ENCODE measurements at places on chromosomes 7 and 10. TPM values are rescaled to one million over a fixed set of nuclear protein-coding genes. Genes with fewer than 3 reads are reported as not detected.

DNA sequence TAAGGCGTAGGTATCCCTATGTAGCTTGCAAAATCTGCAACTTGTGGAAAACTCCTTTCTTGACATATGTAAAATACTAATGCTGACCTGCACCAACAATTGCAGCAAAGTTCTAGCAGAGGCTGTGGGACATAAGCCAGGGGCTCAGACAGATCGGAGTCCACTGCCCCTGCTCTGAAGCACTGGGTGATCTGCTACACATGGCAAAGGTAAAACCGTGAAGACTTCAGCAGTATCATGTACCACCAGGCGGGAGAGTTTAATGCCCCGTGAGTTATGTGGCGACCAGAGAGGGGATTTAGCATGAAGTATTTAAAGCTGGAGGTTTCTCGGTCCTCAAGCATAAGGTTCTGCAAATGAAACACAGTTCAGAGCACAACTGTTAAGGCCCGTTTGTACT is 76.4 kb downstream of the ABCC2 start:
- DNase-seq: no peak

GRCh38 chr7:120164-120991 is 72.0 kb upstream of the FAM20C start:
- DNase-seq: no peak

- no peak for DNase-seq
These were observed 14.2 kb upstream of the PRF1 start for GRCh38 chr10:70616761-70617160.

DNA sequence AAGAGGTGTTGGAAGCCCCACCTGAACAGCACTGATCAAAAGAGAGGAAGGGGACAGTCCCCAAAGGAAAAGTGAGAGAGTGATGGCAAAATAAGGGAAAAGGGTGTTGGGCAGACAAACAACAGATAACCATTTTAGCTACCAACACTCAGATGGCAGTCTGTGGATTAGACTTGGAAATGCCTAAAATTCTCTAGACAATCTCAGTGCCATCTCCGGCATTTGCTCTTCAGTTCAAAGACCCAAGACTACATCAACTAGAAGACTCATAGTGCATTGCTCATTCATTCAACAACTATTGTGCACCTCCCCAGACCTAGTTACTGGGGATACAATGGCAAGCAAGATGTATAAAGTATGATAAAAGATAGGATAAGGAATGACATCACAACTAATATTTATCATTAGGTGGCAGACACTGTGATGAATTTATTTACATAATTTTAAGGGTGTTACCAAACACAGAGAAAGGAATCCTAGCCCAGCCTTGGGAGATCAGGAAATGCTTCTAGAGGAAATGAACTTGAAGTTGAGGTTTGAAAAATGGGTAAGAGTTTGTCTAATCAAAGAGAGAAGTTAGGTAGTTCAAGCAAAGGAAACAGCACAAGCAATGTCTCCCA is 109.3 kb upstream of the ARID5B start:
- no peak for DNase-seq

GRCh38 chr7:27952456-27953285 is 212.7 kb downstream of the TAX1BP1 start:
- no peak for DNase-seq

SDK1 gene
- 4.2 TPM for total RNA-seq

- no peak for DNase-seq
These were observed 37.7 kb upstream of the SLC26A4 start for GRCh38 chr7:107622894-107623293.

DNA sequence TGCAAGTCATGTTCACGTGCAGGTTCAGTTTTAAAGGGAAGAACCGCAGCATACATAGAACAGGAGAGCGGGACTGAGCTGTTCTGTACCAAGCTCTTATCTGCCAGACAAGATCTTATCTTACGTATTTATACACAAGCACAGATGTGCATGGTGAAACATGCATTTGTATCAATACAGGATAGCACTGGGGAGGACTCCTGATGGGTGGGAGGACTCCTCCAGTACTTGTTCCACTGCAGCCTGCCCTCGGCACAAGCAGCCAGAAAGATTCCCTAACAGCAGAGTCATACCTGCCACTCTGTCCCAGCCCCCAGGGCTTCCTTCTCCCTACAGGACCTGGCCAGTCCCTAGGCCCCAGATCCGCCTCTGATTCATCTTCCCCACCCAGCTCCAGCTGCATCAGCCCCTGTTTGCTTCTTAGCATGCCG is 13.2 kb upstream of the PRKCQ start:
- DNase-seq: peak; percentile 53

DNA sequence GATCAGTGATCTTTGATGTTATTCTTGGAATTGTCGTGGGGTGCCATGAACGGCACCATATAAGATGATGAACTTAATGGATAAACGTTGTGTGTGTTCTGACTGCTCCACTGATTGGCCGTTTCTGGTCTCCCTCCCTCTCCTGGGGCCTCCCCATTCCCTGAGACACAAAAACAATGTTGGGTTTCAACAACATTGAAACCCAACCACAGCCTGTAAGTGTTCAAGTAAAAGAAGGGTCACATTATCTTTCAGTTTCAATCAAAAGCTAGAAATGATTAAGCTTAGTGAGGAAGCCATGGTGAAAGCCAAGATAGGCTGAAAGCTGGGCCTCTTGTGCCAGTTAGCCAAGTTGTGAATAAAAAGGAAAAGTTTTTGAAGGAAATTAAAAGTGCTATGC is 19.5 kb downstream of the EN2 start:
- DNase-seq: no peak

LRIT1 gene
- total RNA-seq: not detected

KLF14 gene
- 0.86 TPM for total RNA-seq

CLEC2L gene
- 0.51 TPM for total RNA-seq

RBM33 gene
- total RNA-seq: 28.6 TPM

NACAD gene
- total RNA-seq: 3.2 TPM

CALML5 gene
- not detected for total RNA-seq

DNA sequence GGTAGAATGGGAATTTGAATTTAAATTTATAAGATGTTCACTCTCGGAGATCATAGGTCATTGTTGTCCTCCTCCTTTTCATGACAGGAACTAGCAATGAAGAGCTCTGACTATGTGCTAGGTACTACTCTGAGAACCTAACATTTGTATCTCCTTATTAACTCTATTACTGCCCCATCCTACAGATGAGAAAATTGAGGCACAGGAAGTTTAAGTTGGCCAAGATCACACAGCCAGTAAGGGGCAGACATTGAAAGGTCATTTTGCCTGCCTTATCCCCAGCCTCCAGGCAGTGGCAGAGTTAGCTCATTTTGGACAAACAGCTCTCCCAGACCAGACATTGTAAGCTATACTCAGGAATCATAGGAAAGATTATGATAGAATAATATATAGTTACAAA is 6.0 kb downstream of the SRGN start:
- no peak for DNase-seq

MYO1G gene
- 0.34 TPM for total RNA-seq

DNA sequence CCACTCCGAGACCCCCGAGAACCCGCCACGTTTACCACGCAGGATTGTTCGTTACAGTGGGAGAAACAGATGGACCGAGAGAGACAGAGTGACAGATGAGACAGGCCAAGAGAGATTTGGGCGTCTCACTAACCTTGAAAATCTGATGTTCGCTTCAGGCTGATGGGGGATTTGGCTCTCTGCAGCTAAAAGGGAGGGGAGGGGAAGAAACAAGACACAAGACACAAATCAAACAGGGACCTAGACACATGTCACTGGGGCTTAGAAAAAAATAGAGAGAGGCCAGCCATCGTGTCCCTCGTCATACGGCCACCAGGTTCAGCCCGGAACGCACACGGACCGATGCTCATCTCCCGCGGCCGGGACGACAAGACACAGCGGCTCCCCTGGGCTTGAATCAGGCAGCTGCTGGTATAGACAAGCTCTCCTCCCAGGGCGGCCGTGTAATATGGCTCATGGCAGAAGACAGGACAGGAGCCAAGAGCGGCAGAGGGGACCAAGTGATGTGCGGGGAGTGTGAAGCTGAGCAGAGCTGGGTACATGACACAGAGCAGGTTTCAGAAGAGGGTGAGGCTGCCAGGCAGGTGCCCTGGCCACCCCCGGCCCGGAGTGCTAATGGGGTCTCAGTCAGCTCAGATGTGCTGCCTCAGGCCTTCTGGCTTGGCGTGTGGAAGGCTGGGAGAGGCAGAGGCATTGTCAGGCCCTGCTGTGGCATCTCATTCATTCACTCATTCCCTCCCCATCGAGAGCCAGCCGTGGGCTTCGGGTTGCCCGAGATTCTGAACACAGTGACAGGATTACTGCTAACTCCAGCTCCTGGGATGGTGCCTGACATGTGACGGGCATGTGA is 88.5 kb upstream of the GNA12 start:
- DNase-seq: no peak

CUZD1 gene
- total RNA-seq: 0.77 TPM

Measured in Daoy (cell line).